ENCODE measurements at places on chromosomes 7 and 10.

DNA sequence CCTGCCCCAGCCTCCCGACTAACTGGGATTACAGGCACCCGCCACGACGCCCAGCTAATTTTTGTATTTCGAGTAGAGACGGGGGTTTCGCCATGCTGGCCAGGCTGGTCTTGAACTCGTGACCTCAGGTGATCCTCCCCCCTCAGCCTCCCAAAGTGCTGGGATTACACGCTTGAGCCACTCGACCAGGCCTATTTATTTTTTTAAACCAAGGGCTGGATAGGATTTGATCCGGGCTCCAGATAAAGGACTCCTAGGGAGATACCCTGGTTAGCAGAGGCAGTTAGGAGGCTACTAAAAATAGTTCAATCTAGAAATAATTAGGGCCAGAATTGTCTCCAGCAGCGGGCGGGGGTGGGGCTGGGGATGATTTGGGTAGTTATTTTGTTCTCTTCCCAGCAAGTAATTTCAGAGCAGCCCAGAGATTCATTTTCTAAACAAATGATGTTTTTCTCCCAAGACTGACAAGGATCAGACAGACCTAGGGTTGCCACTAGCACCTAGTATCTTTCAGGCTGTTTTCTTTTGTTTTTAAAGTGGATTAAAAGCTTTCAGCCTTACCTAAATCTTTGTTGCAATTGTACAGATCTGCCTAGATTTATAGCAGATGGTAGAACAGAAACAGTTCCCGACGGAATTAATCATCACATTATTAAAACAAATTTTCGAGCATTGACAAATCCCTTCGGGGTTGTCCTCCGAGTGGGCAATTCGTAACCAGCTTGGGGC is 859 bp upstream of the SMC3 start:
- no peak for DNase-seq

- DNase-seq = no peak
Measured at GRCh38 chr10:87752566-87752965, 65.5 kb downstream of the ATAD1 start.

DNA sequence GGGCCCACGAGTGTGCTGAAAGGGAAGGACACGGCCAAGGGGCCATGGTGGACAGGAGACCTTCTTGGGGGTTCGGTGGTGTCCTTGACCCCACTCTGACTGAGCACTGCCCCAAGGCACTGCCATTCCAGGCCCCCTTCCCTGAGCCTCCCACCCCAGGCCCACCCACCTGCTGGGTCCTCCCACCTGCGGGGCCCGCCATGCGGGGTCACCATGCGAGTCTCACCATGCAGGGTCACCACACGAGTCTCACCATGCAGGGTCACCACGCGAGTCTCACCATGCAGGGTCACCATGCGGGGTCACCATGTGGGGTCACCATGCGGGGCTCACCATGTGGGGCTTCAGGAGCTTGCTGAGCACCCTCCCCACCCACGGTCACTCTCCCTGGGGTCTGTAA is 76.3 kb downstream of the LHPP start:
- no peak for DNase-seq

DNA sequence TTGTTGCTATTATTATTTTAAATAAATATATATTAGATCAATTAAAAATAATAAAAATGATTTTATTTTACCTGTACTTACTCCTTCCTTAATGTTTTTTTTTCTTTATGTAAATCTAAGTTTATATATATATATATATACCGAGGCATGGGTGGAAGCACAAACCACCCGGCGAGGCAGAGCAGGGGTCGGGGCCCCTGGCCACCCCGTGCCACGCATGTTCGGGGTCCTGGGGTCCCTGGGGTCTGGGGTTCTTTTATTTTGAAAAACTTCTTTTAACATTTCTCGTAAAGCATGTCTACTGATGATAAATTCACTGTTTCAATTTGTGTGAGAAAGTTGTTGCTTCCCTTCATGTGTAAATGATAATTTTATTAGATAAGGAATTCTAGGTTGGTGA is 976.1 kb downstream of the REEP3 start:
- DNase-seq = no peak

DNA sequence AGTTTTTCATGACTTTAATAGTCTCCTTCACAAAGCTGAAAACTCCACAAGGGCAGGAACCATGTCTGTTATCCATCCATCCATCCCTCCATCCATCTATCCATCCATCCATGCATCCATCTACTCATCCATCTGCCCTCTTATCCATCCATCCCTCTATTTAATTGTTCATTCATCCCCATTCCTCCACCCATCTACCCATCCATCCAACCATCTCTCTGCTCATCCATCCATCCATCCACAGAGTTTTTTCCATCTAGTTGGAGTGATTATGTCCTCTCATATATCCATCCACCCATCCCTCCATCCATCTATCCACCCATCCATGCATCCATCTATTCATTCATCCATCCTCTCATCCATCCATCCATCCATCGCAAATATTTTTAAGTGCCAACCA is 237.9 kb downstream of the EMX2 start:
- no peak for DNase-seq

GRCh38 chr10:114874827-114875411 is 53.3 kb downstream of the FHIP2A start:
- DNase-seq = no peak

DNA sequence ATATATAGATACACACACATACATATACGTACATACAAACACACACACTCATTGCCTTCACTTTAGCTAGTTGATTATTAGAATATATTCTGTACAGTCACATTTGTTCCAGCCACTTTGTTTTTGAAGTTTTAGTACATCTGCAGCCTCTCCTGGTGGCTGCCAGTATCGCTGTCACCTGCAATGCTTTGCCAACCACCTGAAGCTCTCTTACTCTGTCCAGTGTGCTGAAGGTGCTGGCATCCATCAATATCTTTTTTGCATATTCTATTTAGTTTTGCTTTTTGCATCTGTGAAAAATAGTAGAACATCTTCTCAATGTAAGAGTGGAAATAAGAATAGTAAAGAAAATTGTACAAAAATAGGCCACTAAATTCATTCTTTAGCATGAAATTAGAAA is 388.6 kb downstream of the EXOC4 start:
- no peak for DNase-seq

- no peak for DNase-seq
Measured at GRCh38 chr7:106418526-106418925, 133.7 kb upstream of the NAMPT start.

DNA sequence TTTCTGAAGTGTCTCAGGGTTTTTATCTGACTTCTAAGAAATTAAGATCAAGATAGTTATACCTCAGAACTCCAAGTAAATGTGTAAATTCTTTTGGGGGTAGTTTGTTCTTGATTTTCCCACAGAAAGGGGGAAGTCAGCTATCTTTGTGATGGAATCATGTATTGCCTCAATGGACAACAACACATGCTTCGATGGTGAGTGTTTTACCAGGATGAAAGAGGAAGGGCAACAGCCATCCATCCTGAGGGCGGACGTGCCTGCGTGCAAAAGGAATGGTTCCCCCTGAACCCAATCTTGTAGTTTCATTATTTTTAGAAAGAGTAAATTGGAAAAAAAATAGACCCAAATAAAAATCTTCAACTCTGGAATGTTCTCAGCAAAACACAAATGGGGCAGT is 67.2 kb upstream of the ZPBP start:
- no peak for DNase-seq

- DNase-seq = no peak
Measured at GRCh38 chr7:102064361-102065025, 222.2 kb upstream of the SH2B2 start.

DNA sequence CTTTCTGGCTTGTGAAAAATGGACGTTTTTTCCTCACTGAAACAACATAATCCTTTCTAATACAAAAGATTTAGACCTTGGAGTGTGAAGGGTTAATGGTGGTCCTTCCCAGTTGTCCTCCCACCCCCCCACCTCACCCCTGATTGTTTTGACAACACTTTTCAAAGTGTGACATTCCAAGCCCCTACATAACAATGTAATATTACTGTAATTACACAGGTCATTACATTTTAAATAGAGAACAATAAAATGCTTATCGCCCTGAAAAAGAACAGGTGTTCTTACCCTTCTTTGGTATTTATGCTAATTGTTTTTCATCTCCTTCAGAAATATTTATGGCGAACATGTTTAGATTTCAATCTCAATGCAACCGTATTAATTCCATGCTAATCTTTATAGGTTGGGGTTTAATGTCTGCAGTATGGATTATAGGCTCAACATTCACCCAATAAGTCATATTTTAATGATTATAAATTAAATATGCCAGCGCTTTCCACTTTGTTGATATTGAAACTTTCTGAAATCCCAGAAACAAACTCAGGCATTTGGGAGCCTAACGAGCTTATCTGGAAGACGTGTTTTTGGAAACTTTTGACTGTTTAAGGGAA is 5.0 kb downstream of the TCF7L2 start:
- DNase-seq = no peak

GRCh38 chr7:50387351-50387750 is 62.8 kb downstream of the FIGNL1 start:
- DNase-seq = no peak

- DNase-seq = no peak
Measured at GRCh38 chr10:10460451-10460850, 557.2 kb upstream of the CELF2 start.

GRCh38 chr7:17526621-17527020 is 228.2 kb downstream of the AHR start:
- no peak for DNase-seq

All from DMS 273 treated with DMSO at 0.1 percent for 48 hours (cell line).